Uterus (tissue), 4 donors: ENCODE measurements at places on chromosomes 2 and 18. TPM values are rescaled to one million over a fixed set of nuclear protein-coding genes. Genes with fewer than 3 reads are reported as not detected.

DNA sequence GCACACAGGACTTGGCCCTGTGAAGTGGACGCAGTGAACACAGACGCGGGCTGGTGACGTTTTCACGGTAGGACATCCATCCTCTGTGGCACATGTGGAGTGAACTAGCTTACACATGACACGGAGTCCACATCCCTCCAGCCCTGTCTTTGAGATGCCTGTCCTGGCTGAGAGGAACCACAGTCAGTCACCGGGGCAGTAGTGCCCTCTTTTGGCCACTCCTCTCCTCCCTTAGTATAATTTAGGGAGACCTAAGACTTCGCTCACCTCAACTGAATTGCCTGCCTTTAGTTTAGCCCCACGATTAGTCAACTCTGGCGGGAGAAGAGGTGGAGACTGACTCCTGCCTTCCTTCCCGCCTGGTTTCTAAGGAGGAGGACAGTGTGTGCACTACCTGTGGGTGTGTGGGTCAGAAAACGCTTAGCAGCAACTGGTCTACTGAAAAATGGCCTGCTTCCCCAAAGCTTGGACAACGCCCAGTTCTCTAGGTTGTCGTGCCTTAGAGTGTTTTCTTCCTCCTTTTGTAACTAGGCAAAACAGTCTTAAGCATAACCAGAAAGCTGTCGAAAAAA lies 70.6 kb downstream of the MBP start:
- no peaks in the 10 kb centered on the region for H3K36me3 ChIP-seq
- H3K27me3 ChIP-seq: no peaks in the 10 kb centered on the region
- no peak for DNase-seq
- H3K4me3 ChIP-seq: no peak overlapping the region
- no peaks in the 10 kb centered on the region for H3K4me1 ChIP-seq

DNA sequence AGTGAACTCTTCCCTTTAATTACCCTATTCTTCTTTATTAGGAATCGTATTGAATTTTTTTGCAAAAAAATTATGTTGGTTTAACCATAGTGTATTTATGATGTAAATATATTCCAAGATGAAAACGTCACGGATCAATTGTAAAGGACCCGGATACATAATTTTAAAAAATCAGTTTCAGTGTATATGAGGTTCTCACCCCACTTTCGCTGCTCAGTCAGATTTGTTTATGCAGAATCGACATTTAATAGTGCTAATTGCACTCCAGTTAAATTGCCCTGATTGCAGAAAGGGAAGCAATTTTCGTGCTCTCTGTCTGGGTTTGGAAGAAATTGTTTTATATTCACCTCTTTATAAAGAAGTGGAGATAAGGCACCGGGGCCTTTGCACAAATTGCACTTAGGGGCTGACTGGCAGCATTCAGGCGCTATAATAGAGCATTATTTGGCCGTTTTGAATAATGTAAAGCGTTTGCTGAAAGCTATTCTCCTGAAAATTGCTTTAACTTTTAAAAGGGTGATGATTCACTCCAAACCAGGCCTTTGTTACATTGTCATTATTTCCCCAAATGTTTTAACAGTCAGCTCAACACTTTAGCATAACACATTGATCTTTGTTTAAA lies 3.0 kb upstream of the SP9 start:
- no peaks in the 10 kb centered on the region for H3K4me1 ChIP-seq
- no peak overlapping the region for H3K4me3 ChIP-seq
- H3K36me3 ChIP-seq: no peaks in the 10 kb centered on the region
- H3K27me3 ChIP-seq: peaks cover 65% of the 10 kb centered on the region
- H3K27ac ChIP-seq: no peak overlapping the region
- DNase-seq: no peak

- no peaks in the 10 kb centered on the region for H3K36me3 ChIP-seq
- peaks cover 20% of the 10 kb centered on the region for H3K4me1 ChIP-seq
- H3K27ac ChIP-seq: no peak overlapping the region
- H3K27me3 ChIP-seq: no peaks in the 10 kb centered on the region
These were observed 7.9 kb downstream of the ERFE start for GRCh38 chr2:238166391-238167343.

- H3K4me1 ChIP-seq: no peaks in the 10 kb centered on the region
- no peak overlapping the region for H3K4me3 ChIP-seq
- no peaks in the 10 kb centered on the region for H3K27me3 ChIP-seq
- H3K36me3 ChIP-seq: no peaks in the 10 kb centered on the region
These were observed 79.0 kb downstream of the SLC66A3 start for GRCh38 chr2:11234309-11234708.

GALR1 gene
- not detected for total RNA-seq
